ENCODE measurements at places on chromosomes 12 and 14.

GRCh38 chr12:42560977-42561376 is 28.6 kb downstream of the PRICKLE1 start:
- DNase-seq = no peak

- DNase-seq = no peak
Measured at GRCh38 chr12:58629376-58629775, 290.9 kb downstream of the LRIG3 start.

DNA sequence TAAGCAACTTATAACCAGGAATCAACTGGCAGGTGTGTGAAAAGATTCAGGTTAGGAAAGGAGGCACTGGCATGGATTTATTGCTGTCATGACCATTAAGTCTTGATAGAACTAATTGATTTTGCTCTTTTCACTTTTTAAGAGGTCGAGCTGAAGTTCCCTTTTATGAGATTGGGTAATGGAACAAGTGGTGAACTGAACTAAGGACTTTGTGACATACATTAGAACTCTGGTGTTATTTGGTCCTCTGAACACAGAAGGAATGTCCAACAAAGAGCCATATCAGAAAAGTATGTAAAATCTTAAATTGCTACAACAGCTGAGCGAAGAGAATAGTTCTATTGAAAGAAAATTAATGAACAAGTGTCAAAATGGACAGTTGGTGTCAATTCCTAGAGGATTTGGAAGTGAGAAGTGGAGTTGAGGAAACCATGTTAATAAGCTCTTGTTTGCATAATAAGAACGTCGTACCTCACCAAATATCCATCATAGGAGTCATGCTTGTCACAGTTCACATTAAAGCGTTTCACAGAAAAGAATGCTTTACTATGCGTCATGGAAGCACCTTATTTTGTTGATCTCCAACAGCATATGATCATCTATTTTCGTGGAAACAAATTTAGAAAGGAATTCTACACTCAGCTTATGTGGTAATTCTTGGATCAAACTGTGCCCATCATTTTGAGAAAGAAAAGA is 8.4 kb upstream of the MYF6 start:
- DNase-seq = no peak

DNA sequence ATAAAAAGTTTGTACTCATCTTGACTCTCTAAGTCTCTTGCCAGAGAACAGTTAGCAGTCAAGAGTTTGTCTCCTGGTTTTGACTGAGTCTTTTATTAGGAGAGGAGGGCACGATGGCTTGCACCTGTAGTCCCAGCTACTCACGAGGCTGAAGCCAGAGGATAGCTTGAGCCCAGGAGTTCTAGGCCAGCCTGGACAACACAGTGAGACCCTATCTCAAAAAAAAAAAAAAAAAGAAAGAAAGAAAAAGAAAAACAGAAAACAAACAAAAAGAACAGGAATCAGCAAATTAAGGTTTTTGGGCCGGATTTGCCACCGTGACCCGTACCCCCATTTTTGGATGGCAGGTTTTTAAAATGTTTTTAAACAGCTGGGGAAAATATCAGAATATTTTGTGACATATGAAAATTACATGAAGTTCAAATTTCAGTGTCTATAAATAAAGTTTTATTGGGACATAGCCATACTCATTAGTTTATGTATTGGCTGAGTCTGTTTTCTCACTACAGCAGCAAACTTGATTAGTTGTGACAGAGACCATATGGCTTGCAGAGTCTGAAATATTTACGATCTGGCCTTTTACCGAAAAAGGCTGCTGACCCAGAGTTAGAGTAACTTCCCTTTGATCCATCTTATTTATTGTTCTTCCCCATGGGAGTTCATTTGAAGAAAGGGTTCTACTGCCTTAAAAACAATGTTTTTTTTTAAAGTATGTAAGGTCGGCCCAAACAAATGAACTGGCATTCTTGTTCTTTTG is 31.2 kb downstream of the VEZT start:
- DNase-seq = no peak

GRCh38 chr12:78316631-78317468 is 486.2 kb downstream of the NAV3 start:
- no peak for DNase-seq

GRCh38 chr12:75690296-75690955 is 179.0 kb upstream of the KRR1 start:
- no peak for DNase-seq

- DNase-seq = no peak
Measured at GRCh38 chr14:105460616-105461015, 14.0 kb upstream of the CRIP2 start.

- no peak for DNase-seq
Measured at GRCh38 chr12:115762936-115763335, 514.6 kb downstream of the MED13L start.

GRCh38 chr14:75268633-75269550 is 9.7 kb upstream of the FOS start:
- DNase-seq = peak; percentile 83

- DNase-seq = no peak
Measured at GRCh38 chr12:94048757-94049156, 99.6 kb upstream of the PLXNC1 start.

DNA sequence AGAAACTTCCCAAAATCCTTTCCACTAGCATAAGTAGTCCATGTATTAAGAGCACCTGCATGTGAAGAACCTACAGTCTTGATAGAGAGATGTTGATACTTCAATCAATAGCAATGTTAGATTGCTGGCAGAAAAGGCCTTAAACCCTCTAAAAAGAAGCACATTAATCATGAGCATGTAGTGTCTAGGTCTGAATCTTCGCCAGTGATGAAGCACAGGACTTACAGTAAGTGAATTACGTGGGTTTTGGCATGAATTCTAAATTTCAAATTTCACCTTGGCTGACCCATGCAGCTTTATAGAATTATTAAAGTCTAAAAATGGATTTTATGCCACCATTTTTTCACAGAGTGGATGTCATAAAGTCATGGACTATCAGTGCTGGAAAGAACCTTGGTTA is 791.6 kb upstream of the NOVA1 start:
- DNase-seq = no peak

DNA sequence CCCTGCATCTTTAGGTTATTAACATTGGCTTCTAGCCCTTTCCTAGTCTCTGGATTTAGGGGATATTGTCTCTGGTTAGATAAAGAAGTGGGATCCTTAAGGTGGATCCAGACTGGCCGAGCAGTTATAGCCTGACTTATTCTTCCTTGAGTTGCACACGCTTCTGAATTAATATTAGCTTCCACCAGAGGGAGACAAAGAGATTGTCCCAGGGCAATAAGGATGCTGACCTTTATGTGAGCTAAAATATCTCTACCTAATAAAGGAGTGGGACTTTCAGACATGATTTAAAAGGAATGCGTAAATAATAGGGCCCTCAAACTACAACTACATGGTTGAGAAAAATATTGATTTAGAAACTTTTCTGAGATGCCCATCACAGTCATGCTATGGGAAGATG is 139.7 kb downstream of the SLCO1B3 start:
- peak; percentile 78 for DNase-seq

DNA sequence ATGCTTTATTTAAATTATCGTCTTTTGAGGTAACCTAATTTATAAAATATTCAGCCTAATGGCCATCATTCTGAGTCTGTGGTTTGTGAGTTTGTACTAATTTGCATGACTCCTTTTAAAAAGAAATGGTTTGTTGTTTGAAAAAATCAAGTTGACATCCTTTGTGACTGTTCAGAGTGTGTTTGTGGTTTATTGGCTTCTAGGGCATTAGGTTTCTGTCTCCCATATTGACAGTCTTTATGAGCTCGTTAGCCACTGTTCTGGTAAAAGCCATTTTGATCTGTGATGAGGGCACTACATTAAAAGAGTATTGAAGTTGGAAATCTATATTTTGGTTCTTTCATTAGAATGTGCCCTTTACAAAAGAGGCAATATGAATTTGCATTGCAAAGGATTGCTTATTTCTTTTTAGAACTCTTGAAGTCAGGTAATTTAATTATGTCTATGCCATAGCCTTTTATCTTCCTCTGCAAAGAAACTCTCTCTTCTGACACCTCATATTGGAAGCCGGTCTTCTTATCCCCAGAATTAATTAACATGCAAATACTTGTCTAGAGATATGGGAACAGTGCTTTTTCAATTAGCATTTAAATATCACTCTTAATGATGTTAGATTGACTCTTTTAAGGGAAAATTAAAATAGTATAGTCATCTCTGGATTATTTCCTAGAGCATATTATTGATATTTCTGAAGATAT is 95.0 kb downstream of the CRADD start:
- no peak for DNase-seq

- no peak for DNase-seq
Measured at GRCh38 chr12:65977384-65977783, 153.1 kb downstream of the HMGA2 start.

DNA sequence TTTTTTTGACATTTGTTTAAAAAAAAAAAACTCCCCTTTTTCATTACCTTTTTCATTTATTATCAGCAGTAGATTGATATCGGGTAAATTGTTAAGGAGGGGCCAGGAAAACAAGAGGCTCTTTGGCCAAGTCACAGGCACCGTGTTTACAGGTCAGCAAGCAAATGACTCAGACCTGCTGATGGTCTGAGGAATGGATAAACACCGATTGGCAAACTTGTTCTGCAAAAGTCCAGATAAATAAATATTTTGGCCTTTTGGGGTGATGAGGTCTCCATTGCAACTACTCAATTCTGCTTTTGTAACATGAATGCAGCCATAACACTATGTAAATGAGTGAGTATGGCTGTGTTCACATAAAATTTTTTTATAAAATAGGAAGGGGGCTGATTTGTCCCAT is 94.0 kb downstream of the RPS29 start:
- no peak for DNase-seq

- DNase-seq = no peak
Measured at GRCh38 chr12:2645460-2645859, 149.3 kb upstream of the FKBP4 start.

DNA sequence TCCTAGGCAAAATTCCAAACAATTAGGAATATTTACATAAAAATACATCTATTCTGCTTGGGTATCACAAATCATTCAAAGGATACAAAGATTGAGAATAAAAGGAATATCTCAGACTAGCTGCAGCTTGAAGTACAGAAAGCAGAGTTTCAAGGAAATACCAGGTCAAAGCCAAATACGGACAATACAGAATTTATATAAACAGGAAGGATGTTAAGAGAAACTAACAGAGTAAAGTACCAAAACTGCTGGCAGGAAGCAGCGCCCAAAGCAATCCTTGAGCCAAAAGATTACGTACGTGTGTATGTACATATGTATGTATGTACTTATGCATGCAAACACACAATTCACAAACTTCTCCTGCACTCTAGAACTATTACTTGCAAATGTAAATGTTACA is 86.6 kb downstream of the PPP1R12A start:
- DNase-seq = no peak

DNA sequence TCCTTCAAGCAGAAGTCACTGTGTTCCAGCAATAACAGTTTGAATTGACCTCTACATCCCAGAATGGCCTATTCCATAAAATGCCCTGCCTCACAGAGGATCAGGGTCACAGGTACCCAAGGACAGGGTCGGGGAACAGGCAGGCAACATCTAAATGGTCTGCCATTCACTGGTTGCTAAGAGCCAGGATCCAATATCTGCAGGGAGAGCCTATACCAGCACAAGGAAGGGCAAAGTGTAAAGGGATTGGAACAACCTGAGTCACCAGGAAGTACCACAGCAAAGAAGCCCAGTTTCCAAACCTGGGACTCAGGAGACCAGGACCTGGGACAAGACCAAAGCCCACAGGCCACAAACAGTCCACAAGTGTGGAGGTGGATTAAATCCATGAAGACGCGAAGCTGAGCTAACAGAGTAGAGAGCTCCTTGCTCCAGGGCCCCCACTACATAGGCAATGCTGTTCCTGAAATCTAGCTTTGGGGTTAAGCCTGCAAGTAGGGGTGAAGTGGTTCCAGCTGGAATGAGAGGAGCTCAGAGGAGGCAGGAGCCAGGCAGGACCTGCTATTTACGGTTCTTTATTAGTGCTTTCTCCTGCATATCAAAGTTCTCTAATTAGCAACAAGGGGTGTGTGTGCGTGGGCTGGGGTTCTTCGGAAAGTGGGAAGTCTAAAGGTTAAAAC is 274.3 kb downstream of the BCL11B start:
- DNase-seq = no peak

- DNase-seq = no peak
Measured at GRCh38 chr12:91944637-91945036, 201.0 kb downstream of the BTG1 start.

GRCh38 chr12:87812030-87812429 is 217.2 kb downstream of the C12orf50 start:
- no peak for DNase-seq

DNA sequence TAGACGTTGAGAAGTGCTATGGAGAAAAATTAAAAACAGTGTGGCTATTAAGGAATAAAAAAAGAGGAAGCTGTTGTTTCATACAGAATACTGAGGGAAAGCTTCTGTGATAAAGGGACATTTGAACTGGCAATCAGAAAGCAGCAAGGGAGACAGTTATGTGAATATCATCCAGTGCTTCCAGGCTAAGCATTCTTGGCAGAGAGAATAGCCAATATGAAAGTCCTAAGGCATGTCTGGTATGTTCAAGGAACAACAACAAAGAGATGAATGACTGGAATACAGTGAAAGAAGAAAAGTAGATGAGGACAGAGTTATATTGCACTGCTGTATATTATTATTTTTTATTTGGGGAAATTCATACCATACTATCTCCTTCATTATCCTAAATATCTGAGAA is 23.9 kb downstream of the SCAF11 start:
- DNase-seq = peak; percentile 19

- DNase-seq = no peak
Measured at GRCh38 chr12:5520037-5520436, 88.1 kb downstream of the NTF3 start.

GRCh38 chr14:93549595-93549994 is 118.9 kb downstream of the UNC79 start:
- DNase-seq = no peak

DNA sequence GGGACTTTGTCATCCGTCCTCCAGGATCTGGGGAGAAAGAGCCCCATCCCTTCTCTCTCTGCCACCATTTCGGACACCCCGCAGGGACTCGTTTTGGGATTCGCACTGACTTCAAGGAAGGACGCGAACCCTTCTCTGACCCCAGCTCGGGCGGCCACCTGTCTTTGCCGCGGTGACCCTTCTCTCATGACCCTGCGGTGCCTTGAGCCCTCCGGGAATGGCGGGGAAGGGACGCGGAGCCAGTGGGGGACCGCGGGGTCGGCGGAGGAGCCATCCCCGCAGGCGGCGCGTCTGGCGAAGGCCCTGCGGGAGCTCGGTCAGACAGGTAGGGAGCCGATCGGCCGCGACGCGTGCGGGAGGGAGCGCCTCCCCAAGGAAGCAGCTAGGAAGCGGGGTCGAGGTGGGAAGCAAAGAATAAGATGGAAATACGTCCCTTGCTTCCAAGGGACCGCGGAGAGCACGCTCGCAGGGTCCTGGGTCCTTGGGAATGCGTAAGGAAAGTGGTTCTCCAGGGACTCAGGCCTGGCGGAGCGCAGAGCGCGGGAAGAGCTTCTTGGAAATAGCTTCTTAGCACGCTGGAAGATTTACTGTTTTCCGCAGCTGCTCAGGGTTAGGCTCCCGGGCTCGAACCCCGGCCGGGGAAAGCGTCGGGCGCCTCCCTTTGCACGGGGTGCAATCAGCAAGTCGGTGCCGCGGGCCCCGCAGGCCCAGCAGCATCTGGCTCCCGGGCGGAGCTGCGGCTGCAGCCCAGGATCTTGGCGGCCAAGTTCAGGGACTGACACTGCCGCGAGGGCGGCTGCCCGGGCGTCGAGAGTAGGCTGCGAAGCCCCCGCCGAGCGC is 457 bp downstream of the SOCS2 start:
- no peak for DNase-seq

- DNase-seq = no peak
Measured at GRCh38 chr14:31209605-31210004, 2.0 kb upstream of the HECTD1 start.

All from NB4 (cell line).